Esophagus squamous epithelium (tissue), 5 donors: ENCODE measurements at places on chromosomes 5 and 9. TPM values are rescaled to one million over a fixed set of nuclear protein-coding genes. Genes with fewer than 3 reads are reported as not detected.

DNA sequence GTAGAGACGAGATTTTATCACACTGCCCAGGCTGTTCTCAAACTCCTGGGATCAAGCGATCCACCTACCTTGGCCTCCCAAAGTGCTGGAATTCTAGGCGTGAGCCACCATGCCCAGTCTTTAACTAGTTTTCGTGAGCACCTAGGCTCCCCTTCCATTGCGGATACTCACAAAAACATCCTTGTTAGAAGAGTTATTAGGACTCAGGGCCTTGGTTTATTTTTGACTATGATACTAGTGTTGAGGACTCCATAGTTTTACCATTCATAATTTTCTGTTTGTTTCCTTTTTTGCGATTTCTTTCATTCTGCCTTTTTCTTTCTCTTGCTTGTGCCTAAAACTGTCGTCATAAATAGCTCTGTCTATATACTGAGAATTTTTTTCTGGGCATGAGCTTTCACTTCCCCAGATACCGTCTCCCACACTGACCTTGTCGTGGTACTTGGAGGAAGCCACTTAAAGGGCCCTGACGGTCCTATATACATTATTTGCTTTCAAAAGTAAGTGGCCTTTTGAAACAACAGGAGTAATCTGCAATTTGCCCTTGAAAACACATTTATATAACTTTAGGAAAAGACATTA, 5.2 kb downstream of the F2R start:
- DNase-seq, result no peak

DNA sequence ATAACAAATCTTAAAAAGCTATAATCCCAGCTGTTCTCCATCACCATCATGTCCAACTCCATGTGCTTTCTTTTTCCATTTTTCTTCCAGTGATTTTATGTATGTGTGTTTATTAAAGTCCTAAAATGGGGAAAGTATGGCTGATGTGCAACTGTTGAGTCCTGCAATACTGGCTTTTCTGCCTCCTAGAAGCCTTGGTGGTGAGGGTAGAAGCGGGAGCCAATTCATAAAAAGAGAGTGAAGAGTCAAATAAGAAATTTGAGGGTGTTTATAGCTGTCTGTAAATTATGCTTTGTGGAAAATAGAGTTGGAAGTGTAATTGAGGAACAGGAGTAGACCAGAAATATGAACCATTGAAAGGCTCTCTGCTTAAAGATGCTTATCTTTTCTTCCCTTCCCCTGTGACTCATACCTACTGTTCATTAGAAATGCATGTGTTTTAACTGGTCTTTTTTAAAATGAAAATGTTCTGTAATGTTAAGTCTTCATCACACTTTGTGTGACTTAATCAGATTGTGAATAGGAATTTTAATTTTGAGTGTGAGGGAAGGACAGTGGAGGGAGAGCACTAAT, 80.1 kb downstream of the ZCCHC7 start:
- DNase-seq, result no peak

DNA sequence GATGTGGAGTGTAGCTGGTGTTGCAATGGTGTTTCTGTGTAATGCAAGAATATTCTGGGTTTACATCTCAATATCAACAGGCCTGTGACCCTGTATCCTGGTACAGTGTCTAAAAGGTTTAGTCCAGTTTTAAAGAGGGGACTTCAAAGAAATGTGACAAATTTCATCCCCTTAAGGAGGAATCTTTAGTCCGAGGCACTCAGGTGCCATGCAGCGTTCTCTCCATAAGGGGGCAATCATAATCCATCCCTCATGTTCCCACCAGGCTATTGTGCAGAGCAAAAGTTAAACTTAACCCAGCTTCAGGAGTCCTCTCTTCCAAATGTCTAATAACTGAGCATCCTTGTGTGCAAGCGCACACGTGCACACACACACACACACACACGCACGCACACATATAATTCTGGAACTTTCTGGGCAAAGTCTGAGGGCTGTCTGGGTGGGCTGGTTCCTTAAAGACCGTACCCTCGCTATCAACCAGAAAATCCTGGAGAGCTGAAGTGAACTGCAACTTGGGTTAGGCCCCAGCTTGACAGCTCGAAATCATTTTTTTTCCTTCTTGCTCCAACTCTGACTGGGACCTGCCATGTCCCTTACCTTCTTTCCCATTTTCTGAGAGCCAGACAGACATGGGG, 46.0 kb downstream of the CRB2 start:
- no peak for DNase-seq

DNA sequence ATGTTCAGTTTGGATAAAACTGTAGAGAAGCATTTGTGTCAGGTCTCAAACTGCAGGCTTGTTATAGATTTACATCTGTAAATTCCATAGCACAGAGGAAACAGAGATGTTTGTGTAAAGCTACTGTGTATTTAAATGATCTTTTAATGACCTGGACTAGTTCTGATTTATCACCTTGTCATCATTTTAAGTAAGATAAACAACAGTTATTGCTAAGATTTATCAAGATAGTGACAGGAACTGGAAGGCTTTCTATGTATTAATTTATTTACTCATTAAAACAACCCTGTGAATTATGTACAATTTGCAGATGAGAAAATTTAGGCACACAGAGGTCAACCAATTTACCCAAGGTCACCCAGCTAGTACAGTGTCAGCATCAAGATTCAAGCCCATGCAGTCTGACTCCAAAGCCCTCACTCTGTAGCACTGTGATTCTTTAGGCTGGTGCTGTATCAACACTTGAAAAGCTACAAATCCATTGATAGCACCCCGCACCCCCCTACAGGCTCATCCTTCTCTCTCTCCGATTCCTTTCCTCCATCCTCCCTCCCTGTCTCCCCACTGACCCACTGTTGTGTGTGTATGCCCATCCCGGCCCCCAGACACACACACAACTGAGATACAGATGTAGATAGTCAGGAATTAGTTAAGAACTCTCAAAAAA, 184.5 kb downstream of the FBN2 start:
- DNase-seq, result no peak

- DNase-seq, result no peak
Measured at GRCh38 chr5:159518371-159518770, 188.1 kb upstream of the IL12B start.

GRCh38 chr9:130837002-130837511, 2.0 kb downstream of the ABL1 start:
- no peak for DNase-seq

MTREX gene
- 66.3 TPM for total RNA-seq

ANKRD18A gene
- 1.9 TPM for total RNA-seq
